ENCODE measurements at places on chromosomes 5 and 9. TPM values are rescaled to one million over a fixed set of nuclear protein-coding genes. Genes with fewer than 3 reads are reported as not detected.

DNA sequence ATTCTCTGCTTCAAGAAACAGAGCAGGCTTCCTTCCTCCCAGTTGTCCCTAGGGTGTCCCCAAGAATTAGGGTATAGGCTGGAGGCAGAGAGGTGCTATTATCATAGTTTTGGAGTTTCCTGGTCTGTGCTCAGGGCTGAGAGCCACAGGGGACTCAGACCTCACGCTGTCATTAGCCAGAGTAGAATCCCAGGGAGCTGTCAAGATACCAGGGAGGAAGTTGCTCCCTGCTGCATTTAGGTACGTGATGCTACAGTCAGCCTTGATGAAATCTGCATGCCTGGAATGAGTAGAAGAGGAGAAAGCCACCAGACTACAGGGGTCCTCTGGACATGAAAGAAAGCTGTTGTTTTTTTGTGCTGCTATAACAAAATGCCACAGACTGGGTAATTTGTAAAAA lies 273.2 kb downstream of the SH3GL2 start:
- no peaks in the 10 kb centered on the region for H3K36me3 ChIP-seq
- no peak for DNase-seq
- H3K27ac ChIP-seq, result no peak overlapping the region
- no peaks in the 10 kb centered on the region for H3K27me3 ChIP-seq
- no peaks in the 10 kb centered on the region for H3K4me1 ChIP-seq

DNA sequence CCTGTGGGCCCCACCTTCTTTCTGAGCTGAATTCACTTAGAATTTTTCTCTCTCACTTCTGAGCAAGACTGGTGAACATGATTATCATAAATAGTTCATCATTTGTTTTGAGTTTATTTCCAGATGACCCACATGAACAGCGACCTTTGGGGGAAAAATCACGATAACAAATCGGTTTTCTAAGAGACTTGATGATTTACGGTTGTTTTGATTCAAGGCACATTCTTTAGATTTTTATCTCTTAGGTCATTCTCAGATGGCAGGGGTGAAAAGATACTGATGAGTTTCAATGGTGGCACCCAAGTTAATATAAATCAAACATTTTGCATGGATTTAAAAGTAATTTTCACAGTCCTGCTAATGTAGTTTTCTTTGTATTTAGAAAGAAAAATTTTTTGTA lies 95.1 kb downstream of the DMXL1 start:
- H3K4me1 ChIP-seq, result no peaks in the 10 kb centered on the region

DNA sequence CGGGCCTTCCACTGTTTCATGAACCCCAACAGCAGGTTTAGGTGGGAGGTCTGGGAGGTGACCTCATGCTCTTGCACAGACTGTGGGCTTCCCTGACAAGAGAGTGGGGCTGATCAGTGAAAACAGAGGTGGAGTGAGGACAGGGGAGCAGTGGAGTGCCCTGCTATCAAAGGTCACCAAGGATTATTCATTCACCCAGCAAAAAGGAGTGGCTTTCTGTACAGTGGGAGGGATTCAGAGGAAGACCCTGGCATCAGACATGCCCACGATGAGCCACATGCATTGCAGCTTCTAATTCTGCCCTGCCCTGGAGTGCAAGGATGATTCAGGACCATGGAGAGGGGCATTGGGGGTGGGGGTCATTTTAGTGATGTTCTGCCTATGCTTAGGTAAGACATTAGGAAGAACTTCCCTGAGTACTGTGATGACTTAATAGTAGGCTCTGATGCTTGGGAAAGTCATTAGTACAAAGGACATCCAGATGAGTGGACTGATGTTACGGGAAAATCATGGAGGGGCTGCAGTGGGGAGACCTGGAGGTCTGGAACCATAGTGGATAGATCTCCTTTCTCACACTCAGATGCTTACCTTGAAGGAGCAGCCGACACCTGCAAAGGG lies 12.8 kb downstream of the TRAF1 start:
- peaks cover 3% of the 10 kb centered on the region for H3K4me1 ChIP-seq
- H3K36me3 ChIP-seq, result no peaks in the 10 kb centered on the region
- H3K27ac ChIP-seq, result no peak overlapping the region
- H3K4me3 ChIP-seq, result no peak overlapping the region
- DNase-seq, result peak; percentile 12

DNA sequence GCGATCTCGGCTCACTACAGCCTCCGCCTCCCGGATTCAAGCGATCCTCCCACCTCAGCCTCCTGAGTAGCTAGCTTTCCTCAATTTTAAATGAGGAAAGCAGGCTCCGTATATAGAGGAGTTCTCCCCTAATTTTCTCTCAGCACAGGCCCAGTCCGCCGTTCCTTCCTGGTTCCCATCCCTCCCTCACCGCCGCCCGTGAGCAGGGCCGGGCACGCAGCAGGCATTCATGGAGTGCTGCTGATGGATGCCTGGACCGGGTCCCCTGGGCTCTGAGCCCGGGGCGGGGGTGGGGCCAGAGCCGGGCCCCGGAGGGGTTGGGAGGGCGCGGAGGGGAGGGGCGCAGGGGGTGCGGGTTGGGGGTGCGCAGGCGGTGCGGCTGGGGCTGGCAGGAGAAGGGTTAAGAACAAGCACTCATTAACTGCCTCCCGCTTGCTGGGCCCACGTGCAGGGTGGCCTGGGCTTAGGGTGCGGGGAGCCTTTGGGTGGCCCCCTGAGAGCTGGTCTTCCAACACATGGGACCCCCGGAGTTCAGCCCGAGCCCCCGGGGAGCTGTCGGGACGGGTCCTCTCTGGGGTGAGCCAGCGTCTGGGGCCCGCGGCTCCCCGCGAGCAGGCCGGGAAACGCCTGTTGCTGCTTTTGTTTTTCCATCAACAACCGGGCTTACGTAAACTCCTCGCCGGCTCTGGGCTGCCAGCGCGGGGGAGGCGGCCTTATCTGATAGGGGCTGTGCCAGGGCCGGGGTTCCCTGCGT lies 33.7 kb downstream of the LHX2 start:
- DNase-seq, result peak; percentile 84
- H3K4me1 ChIP-seq, result peaks cover 10% of the 10 kb centered on the region
- H3K4me3 ChIP-seq, result peak overlapping the region; percentile 63
- H3K27ac ChIP-seq, result no peak overlapping the region
- no peaks in the 10 kb centered on the region for H3K36me3 ChIP-seq
- H3K27me3 ChIP-seq, result peaks cover 37% of the 10 kb centered on the region

GRCh38 chr9:127180457-127181314 lies 58.3 kb upstream of the ANGPTL2 start:
- no peak overlapping the region for H3K4me3 ChIP-seq
- H3K36me3 ChIP-seq, result no peaks in the 10 kb centered on the region
- no peak overlapping the region for H3K27ac ChIP-seq
- DNase-seq, result no peak

TUSC1 gene
- 13.9 TPM for total RNA-seq

POLR3G gene
- total RNA-seq, result 8.8 TPM

All from GM23248 (cell line).